ENCODE measurements at places on chromosomes 1 and 21. TPM values are rescaled to one million over a fixed set of nuclear protein-coding genes. Genes with fewer than 3 reads are reported as not detected.

DNA sequence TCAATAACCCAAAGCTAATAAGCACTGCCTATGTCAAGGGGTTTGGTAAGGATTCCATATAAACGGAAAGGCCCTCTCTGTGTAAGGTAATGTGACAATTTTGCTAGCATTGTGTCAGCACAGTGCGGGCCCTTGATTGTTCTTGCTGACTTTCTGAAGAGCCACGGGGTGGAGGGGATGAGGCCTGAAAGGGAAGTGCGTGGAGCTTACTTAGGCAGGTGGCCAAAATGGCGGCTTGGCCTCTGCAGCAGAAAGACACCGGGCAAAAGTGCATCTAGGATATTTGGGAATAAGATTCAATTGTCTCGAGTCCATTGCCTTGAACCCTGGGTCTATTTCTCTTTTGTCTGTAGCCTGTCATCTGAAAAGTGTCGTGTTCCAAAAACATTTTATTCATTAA lies 114.3 kb downstream of the TGFB2 start:
- no peak for DNase-seq

SMPDL3B gene
- 0.23 TPM for polyA plus RNA-seq

DNA sequence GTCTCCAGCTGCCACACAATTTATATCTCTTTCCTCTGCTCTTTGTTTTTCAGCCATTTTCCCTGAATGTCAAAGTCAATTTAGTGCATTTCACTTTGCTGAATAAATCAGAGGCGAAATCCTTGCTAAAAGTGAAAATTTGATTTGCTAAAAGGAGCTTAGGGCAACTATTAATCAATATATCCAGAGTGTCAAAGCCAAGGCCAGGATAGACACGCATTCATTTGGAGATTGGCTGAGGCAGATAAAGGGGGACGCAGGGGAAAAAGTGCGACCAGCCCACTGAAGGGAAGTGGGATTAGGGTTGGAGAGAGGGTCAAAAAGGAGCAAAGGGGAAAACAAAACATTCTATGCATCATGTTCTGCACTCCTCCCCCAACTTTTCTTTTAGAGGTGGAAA lies 132.4 kb upstream of the USH2A start:
- DNase-seq = no peak

DNA sequence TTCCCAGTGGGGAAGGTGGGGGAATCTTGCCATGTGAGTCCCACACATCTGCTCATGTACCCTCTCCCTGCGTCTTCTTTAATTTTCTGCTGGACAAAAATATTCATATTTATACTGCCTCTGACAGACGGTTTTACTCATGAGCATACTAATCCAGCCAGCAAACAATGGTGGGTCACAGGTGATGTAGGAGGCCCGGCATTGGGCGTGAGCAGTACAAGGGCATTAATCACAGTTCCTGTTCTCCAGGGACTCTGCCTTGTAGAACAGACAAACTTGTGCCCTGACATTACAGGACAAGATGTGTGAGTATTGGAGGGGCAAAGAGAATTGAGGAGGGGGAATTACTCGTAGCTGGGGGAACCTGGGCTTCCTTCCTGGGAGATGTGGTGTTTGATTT lies 25.0 kb downstream of the MTARC1 start:
- DNase-seq = no peak

DNA sequence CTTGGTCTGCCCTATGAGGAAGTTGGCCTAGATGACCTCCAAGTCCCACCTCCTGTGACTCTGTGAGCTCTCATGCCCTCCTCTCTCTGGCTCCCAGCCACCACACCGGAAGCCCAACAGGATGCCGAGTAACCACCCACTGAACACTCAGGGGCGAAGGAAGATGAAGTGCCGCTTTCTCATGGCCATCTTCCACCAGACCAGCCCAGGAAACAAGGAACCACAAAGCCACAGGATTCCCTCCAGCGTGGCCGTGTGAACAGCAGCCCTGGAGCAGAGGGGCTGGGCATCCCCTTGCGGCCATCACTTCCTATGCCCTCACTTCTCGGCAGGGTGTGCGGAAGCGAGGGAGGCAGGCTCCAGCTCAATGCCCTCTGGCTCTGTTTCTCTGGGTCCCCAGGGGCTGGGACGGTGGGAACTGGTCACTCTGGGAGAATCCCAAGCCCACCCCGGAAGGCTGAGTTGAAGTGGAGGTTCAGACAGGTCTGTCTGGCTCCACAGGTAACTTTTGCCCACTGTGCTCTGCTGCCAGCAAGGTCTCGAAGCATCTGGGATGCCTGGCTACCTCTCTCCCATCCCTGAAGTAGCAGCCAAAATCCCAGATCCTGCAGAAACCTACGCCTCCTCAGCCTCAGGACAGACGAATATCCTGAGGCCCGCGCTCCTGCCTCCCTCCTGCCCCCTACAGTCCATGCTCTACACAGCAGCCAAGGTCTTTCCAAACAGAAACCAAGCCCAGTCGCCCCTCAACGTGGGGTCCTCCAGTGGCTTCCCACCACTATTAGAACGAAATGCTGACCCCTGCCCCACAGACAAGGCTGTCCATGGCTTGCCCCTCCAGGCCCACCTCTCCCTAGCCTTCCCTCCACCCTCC lies 44.2 kb upstream of the ECE1 start:
- no peak for DNase-seq

GRCh38 chr1:90716552-90717355 lies at the start of gene BARHL2:
BARHL2 (minus strand) TSS chr1:90717302; CDS start chr1:90717195, 107 bp downstream.
- DNase-seq = no peak

- no peak for DNase-seq
These were observed 5.0 kb downstream of the B4GALT3 start for GRCh38 chr1:161172349-161172748.

DNA sequence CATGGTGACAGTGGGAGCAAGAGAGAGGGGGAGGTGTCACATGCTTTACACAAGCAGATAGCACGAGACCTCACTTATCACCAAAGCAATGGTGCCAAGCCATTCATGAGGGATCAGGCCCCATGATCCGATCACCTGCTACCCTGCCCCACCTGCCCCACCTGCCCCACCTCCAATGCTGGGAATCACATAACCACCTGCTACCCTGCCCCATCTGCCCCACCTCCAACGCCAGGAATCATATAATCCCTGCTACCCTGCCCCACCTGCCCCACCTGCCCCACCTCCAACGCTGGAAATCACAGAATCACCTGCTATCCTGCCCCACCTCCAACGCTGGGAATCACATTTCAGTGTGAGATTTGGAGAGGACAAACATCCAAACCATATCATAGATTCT lies 10.6 kb upstream of the AIRE start:
- DNase-seq = no peak

- DNase-seq = no peak
These were observed 1.7 kb upstream of the GFI1 start for GRCh38 chr1:92488416-92488815.

DNA sequence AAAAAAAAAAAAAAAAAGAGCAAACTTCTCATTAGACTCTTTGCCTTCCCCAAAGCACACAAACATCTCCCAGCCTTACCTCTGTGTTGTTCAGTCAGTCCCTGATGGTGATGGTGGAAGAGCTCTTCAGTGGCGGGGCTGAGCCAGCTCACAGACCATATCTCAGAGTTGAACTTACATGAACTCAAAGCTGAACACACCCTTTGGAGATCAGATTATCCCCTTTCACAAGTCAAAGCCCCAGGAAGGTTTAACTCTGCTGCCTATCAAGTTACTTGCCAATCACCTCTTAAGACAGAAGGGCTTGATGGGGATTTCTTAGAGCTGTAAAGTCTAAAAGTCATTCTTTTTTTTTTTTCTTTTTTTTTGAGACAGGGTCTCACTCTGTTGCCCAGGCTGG lies 55.2 kb upstream of the L1TD1 start:
- DNase-seq = no peak

LCK gene
- 0.35 TPM for polyA plus RNA-seq
